Ammon's horn (tissue), 1 donor: ENCODE measurements at places on chromosomes 2 and 18.

DNA sequence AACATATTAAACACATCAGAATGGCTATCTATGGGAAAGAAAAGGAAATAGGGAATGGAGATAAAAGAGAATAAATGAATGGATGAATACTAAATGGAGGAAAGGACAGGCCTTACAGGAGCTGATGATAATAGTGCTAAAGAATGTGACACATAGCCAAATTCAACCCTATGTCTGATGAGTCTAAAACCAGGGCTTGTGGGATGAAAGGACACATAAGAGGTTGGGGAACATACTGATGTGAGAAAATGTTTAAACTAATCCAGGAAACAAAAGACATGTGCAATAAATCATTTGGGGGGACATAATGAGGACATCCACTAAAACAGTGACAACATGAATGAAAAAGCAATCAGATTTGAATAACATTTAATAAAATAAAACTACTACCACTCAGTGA, 120.0 kb downstream of the DYM start:
- DNase-seq, result no peak

DNA sequence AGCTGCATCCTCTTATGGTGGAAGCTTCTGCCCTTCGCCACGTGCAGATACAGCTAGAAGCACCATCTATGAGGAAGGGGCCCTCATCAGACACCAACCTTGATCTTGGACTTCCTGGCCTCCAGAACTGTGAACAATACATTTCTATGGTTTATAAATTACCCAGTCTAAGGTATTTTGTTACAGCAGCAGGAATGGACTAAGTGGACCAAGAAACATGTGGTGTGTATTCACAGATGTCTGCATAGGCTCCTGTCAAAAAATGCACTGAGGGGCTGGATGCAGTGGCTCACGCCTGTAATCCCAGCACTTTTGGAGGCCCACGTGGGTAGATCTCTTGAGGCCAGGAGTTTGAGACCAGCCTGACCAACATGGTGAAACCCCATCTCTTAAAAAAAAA, 57.5 kb downstream of the STPG4 start:
- DNase-seq, result no peak

GRCh38 chr2:105243961-105244360, 2.4 kb downstream of the GPR45 start:
- DNase-seq, result no peak

DNA sequence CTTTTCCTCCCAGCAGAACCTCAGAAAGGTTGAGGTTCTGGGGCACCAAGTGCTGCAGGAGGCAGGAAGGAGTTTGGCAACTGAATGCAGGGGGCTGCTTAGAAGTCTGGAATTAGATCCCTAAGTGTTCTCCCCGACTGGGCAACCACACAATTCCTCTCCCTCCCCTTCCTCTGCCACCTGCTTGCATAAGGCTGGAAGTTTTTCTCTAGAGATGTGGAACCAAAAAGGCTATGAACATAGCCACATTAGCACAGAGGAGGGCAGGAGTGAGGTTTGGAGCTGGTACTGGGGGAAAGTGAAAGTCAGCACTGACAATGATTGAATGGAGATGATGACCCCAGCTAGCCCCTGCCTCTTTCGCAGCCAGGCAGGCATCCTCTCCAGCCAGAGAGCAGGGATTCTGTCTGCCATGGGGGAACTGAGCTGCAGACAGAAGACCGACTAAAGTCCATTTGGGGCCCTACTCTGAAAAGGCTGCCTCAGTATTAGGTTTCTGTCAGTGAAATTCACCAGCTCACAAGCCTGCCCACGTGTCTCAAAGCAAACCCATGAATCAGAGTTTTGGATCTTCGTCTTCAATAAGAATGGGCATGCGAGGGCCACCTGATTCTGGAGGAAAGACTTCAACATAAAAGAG, 87.9 kb upstream of the ITGA6 start:
- peak; percentile 22 for DNase-seq

GRCh38 chr2:168449419-168449818, 6.7 kb upstream of the CERS6 start:
- DNase-seq, result no peak

DNA sequence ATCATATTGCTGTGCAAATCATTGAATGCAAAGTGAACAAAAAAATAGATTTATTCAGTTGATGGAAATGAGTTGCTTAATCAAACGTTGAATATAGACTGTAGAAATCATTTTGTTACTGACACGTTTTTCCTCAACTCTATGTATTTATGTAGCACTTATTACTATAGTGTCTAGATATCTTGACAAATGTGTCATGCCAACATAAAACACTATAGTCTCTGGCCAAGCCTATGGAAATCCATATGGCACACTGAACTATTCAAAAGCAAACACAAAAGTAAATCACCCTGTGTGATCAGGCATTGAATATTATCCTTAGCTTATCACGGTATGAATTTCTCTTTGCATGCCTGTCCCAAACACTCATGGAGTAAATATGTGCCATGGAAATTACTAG, 131.3 kb downstream of the ZNF804A start:
- no peak for DNase-seq

- no peak for DNase-seq
Observed at GRCh38 chr2:145573608-145574007, 1053.7 kb upstream of the ZEB2 start.

DNA sequence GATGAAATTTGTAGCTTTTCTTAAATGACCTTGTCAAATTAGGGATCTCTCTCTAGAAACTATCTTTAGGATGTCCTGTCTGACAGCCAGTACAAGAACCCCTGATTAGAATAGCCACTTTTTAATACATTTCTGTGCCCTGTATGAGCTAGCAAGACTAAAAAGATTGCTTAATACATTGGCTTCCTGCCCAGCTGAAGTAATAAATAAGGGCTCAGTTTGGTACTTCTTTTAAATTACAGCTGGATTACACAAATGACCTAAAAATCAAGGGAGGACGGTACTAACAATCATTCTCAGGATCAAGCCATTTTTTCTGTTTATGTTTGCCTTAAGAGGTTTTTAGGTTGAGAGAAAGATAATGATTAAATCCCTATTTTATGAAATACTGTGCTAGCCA, 11.6 kb upstream of the OLA1 start:
- no peak for DNase-seq

DNA sequence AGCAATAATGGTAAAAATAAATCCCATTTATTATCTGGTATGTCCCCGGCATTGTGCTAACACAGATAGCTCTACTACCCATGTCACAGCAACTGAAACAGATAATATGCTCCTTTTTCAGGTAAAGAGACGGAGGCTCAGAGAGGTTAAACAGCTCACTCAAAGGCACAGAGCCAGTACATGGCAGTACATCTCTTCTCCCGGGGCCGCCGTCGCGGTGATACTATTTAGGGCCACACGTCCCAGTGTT, 693 bp upstream of the PDK1 start:
- no peak for DNase-seq

GRCh38 chr2:9178110-9178903, 28.3 kb upstream of the ASAP2 start:
- DNase-seq, result no peak

GRCh38 chr2:134019871-134020270, 234.0 kb upstream of the MGAT5 start:
- no peak for DNase-seq

DNA sequence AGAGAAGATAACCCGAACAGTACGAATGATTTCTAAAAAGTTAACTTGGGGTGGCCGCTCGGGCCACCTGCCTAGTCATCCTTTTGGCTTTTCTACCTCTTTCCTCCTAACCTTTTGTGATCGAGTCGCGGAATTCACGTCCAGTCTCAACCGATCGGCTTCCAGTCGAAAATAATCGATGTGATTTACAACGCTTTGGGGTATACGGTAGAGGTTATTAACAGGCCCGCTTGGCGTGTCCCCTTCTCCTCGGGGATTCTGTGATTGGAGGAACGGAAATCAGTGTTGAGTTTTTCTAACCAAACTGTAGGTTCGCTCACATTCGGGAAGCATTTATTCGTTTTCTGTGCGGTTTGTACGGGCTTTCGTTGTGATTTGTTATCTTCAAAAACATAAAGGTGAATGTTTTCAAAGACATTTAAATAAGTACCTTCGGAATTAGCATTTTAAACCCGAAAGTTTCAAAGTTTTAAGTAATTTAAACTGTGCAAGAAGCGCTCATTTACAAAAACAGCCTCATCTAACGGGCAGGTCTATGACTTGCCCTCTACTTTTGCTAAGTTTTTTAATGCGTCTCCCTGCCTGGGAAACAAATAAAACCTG, 588 bp upstream of the FOXI3 start:
- no peak for DNase-seq

- no peak for DNase-seq
Observed at GRCh38 chr2:212919238-212919637, 232.2 kb downstream of the IKZF2 start.

- no peak for DNase-seq
Observed at GRCh38 chr2:9206991-9207640, 504 bp downstream of the ASAP2 start.

GRCh38 chr2:216535454-216535995, 36.9 kb downstream of the RPL37A start:
- peak; percentile 21 for DNase-seq

GRCh38 chr2:169038338-169038757, 7.2 kb upstream of the ABCB11 start:
- no peak for DNase-seq
